ENCODE measurements at places on chromosomes 1 and 21.

DNA sequence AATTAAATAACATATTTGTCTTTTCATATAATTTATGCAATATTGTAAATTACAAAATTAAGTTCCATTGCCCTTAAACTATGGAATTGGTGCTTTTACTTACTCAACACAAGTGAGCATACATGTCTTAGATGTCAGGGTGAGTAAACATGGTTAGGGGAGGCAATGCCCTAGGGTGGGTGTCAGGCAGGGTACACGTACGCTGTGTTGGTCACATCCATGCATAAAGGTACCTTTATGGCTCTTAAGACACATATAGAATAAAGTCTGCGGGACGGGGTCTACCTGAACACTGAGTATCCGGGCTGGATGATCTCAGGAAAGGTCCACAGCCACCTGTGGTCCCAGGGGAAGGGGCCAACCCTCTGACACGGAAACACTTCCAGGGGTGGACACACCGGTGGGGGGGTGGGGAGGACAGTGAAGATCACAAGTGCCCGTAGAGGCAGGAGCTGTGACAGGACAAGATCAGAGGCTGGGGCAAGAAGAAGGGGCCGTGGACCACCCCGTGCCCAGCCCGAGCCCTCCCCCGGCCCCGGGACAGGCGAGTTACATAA is 720 bp downstream of the LIN9 start:
- DNase-seq = no peak

DNA sequence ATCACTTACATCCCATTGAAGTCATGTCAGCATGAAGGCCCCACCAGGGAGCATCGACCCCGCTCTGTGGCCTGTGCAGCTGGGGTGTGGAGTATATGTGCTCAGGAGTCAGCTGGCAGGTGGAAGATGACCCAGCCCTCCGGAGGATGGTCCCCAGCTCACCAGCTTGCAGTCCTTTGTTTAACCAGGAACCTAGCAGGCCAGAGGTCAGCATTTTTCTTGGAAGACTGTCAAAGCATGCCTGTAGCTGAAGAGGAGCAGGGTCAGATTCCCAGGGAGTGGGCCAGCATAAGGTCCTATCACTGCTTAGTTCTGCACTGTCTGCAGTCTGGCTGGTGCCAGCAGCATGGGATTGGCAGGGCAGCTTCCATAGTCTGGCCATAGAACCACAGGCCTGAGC is 12.7 kb downstream of the NFASC start:
- no peak for DNase-seq

DNA sequence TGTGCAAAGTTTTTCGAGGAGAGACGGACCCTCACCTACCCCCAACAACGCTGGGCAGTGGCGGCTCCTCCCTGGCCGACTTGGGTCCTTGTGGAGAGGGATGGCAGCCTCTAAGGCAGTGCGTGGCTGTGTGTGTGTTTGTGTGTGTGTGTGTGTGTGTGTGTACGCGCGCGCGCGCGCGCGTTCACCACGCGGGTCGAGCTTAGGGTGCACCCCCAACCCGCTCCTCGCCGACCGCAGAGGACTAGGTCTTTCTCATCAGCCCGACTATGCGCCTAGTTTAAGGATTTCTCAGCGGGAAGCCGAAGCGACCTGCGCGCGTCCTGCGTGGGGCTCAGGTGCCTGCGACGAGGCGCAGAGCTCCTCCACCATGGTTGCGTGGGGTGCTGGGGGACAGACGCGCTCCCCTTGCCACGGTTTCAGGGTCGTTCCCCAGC is 940 bp downstream of the SOX13 start:
- DNase-seq = peak; percentile 14

DNA sequence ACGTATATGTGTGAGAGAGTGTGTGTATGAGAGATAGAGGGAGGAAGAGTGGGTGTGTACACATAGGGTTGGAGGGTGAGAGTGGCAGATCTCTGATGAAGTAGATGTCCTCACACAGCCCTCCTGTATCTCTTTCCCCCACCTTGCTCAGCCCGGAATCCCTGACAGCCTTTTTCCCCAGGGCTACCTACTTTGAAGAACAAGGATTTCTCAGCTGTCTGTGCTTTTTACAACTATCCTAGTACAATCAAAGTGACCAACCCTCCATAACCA is 29.1 kb upstream of the CADM3 start:
- DNase-seq = no peak

DNA sequence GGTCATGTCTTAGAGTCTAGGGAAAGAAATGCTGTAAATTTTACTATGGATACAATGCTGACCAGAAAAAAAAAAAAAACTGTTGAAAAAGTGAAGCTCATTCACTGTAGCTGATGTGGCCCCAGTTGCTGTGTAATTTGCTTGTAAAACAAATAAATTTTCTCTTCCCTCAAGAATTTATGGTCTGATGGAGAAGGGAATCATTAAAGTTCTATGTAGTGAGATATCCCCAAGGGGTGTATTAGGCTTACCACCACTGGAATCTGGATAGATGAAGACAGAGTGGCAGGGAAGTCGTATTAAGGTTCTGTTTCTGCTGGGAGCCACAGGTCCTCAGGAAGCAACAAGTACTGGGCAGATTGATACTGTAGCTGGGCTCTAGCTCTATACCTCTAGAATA is 860.0 kb downstream of the LTN1 start:
- no peak for DNase-seq

DNA sequence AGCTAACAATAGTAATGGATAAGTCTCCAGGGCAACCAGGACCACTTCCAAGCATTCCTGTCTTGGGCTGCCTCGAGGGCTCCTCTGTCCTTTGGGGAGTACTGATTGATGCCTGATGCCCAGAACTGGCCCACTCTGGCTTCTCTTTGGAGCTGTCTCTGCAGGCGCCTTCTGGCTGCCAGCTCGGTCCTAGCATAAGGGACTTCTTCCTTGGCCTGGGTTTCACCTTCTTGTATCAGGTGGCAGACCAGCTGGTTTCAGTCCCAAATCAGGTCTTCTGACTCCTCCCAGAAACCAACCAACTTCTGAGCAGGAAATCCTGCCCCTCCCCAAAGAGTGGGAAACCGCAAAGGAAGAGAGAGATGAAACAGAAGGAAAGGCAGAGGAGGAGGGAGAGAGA is 10.6 kb downstream of the G0S2 start:
- DNase-seq = no peak

DNA sequence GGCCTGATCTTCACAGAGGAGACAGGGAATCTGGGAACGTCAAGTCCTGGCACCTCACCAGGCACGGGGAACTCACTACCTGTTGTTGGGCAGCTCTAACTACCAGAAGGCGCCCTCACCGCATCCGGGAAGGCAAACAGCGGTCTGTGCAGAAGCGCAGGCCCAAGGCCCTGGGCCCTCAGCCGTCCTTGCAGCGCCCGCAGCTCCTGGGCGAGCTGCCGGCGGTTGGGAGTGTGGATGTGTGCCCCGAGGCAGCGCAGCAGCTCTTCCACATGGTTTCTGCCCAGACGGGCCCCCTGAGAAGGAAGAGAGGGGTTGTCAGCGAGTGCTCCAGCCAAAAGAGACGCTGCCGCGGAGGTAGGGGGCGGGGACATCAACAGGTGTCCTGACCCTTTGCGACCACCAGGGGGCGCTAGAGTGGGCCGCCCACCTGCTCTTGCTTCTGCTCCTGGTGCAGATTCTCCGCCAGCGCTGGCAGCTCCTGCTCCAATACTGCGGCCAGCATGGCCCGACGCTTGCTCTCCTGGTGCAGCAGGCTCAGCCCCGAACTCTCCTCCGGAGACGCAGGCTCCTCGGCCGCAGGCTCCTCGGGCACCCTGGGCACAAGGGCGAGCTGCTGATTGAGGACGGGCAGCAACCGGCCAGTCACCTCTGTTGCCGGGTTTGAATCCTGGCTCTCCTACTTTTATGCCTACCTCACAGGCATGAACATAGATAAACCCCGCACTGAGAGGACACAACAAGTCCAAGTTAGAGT is 9.3 kb downstream of the MAP3K6 start:
- DNase-seq = peak; percentile 86

DNA sequence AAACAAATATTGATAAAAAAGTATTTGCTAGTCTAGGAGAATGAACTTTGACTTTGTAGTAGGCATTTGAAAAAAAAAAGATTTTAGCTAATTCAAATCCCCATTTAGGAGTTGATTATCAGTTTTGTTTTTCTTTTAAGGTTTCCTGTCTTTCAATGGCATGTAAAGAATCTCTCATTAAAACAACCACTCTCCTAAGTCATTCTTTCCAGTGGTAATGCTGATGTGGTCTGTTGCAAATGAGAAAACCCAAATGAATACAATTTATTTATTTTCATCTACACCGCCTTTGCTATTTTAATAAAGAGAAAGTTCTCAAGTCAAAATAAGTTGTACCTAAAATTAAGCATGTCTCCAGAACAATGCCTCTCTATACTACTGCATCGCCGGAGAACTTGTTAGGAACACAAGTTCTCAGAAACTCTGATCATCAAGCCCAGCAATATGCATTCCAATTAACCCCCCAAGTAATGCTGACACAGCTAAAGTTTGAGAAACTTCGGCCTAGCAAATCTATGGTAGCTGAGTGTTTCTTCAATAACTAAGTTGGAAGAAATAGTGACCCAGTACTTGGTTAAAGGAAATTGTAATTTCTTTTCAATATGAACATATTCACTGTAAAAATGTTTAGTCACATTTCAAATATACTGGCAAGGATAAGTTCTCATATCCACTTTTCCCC is 255.1 kb downstream of the PTPRC start:
- DNase-seq = no peak

DNA sequence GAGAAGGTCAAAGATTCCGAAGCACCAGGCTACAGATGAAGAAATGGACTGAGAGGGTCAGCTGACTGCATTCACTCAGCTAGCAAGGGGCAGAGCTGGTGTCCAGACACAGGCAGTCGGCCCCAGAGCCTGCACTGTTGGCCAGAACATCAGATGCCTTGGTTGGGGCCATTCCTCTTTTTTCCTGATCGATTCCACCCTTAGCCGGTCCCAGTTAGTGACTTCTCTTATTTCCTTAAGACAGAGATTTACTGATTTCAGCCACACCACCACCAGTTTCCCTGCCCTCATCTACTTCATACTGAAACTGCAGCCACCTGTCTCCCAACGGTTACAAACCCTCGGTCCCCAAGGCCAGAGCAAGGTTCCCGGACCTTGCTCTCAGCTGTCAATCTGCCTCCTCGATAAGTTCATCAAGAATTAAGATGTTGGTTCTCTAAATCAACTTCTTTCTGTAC is 11.5 kb downstream of the CD58 start:
- no peak for DNase-seq

- DNase-seq = no peak
Measured at GRCh38 chr21:37061926-37062592, 10.8 kb downstream of the PIGP start.

DNA sequence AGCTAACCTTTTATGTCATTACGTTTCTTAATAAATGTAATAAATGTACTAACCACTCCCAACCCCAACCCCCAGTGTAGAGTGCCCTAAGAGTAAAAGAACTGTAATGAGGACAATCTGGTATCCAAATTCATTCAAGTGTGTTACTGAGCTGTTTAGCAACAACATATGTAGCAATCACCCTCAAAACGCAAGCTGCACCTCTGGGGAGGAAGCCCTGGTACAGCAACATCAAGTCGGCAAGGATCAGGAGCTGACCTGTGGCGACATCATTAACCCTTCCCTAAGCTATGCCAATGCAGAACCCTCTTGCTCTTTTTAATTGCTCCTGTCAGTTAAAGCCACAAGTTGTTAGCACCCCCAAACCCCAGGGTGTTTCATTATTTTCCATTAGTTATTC is 47.1 kb downstream of the STX6 start:
- DNase-seq = no peak

DNA sequence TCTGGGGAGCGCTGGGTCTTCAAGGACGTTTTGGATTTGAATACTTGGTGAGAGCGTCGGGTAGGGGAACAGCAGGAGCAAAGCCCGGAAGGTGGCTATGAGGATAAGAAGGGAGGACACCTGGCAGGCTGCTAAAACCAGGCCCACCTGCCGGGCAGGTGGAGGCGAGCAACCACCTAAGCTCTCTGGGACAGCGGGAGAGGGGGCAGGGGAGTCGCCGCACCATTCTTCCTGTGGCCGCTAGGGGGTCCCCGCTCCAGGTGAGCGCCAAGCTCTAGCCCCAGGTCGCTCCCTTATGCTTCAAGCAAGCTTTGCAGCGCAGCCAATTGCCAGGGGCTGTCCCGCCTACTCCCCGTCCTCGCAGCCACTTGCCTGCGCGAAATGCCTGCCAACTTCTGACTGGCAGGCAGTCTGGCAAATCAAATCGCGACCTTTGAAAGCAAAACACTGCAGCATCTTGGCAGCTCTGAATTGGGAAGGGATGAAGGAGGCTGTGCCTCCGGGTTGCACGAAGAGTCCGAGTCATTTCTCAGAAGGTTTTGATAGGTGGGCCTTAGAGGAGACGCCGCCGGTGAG is at the start of gene NIPAL3:
Gene NIPAL3 (plus strand): TSS at position 469 of the 576 bp plus-strand sequence. CDS start 3,746 bp downstream, outside the sequence.
- peak; percentile 98 for DNase-seq

- no peak for DNase-seq
Measured at GRCh38 chr1:2564815-2565374, 8.7 kb downstream of the TNFRSF14 start.

DNA sequence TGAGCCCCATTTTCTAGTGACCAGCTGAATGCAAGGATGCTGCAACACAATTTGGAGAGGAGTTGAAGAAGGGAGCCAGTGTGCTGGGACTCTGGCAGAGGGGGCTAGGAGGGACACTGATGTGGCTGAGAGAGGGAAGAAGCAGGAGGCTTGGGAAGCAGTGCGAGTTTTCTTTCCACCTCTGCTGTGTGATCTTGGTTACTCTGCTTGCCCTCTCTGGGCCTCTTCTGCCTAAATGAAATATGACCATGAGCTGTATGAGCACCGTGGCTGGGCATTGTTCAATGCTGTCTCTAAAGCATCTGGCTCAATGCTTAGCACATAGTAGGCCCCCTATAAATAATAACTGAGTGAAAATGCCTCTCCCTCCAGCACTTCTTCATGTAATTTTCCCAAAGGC is 65.3 kb upstream of the PAX7 start:
- no peak for DNase-seq

DNA sequence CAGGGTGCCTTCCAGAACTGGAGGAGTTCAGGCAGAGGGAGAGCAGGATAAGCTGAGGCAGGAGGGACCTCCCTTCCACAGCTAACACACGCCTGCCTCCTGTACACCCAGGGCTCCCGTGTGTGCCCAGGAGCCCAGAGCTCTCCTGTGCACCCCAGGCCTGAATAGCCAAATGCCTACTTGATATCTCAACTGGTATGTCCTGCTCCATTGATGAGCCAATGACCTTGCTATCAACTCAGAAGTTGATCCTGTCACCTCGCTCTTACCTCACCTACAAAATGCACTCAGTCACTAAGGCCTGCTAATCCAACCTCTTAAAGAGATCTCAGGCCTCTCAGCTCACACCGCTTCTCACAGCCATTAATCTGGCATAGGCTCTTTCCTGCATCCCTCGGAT is 7.1 kb downstream of the ECHDC2 start:
- DNase-seq = no peak

GRCh38 chr21:15978215-15978738 is 248.5 kb downstream of the USP25 start:
- no peak for DNase-seq

GRCh38 chr1:29240986-29241385 is 4.7 kb downstream of the PTPRU start:
- no peak for DNase-seq

- no peak for DNase-seq
Measured at GRCh38 chr1:201026234-201026633, 2.7 kb upstream of the KIF21B start.
